ENCODE measurements at places on chromosomes 4 and X. TPM values are rescaled to one million over a fixed set of nuclear protein-coding genes. Genes with fewer than 3 reads are reported as not detected.

CSAG2 gene
- total RNA-seq: not detected

- ATAC-seq: no peak
These were observed 53.9 kb upstream of the EPGN start for GRCh38 chr4:74254386-74254785.

MAGEE2 gene
- 0.33 TPM for total RNA-seq

DNA sequence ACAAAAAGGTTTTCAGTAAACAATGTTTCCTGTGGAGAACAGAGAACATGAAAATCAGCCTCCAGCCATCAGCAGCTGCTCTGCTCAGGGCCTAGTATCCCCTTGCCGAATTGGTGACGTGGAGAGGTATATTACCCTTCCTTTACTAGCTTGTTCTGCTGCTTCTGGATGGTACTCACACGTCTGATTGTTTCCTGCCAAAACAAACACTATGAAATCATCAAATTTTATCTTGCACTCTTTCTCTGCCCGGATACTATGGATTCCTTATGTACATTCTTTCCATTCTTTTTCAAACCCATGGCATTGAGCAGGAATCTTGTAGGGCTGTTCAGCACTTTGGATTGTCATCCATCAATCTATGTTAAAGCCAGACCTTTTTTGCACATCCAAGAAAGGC lies 18.8 kb upstream of the METAP1 start:
- ATAC-seq: no peak

DNA sequence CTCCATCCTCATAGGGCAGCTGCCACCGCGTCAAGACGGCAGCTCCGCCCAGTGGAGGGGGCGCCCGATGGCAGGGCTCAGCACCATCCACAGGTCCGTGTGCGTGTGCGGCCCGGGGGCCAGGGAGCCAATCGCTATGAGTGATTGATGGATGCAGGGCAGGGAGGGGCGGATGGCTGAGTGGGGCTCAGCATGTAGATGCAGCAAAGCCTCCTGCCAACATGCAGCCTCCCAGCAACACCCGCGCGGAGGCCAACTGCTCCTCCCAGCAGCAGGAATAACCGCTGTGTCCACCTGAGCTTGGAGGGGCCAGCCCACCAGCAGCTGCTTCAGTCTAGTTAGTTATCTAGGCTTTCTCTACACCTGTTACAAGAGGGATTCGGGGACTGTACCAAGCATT lies 77.4 kb downstream of the MTMR1 start:
- no peak for ATAC-seq

SERTM2 gene
- 0.59 TPM for total RNA-seq

DNA sequence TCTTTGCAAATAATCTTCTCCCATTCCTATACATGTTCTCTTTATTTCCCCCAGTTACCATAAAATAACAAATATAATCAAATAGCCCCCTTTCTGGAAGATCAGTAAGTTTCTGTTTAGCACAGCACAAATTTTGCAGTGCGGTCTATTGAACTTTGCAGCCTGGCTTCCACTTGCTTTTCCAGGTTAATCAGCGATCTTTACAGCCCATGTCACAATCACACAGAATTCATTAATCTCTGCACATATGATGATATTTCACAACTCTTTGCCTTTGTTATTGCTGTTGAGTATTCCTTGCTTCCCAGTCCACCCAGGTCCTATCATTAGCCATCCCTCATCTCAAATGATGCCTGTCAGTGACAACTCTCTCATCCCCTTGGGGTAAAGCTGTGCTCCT lies 2358.0 kb downstream of the PCDH7 start:
- no peak for ATAC-seq

PSAPL1 gene
- total RNA-seq: 0.41 TPM

IL2RG gene
- 0.38 TPM for total RNA-seq

DNA sequence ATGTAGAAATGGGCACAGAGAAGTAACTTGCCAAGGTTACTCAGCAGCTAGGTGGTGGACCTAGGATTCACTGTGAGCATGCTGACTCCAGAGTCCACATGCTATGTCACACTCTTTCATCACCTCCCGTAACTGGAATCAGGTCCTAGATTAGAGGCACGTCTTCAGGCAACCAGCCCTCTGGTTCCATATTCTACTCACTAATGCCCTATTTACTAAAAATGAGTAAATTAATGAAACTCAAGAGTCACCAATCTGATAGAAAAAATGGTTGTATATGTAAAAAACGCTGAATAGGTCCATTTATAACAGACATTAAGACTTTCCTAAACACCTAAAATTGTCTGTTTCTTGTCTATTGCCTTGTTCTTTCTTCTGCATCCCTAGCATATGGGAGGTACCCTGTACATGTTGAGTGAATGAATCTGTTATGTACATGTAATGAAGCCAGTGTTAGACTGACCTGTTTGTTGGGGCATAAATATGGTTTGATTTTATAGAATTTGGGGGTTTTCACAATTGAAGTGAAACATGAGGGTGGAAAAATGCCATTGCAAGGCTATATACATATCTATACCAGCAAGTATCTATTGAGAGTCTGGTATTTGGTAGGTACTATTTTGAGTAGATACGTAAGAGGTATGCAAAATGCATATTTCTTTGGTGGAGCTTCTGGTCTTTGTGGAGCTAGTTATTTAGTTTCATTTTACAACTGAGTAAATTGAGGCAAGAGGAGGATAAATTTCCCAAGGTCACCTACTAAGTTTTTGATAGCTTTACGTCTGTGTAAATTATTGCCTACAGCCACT lies 7.5 kb upstream of the RUFY3 start:
- ATAC-seq: peak; percentile 89

DNA sequence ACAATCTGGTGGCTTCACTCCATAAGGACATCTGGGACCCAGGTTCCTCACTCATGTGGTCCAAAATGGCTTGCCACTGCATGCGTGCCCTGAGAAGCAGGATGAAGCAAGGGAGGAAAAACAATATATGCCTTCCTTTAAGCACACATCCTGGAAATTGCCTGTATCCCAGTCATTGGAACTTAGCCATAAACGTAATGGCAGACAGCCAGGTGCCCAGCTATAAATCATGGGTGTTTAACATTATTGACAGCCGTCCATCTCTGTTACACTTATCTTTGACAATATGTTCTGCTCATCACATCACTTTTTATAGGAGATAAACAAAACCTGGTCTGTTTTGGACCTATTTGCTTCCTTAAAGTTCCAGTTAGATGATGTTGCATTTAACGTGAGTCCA lies 181.0 kb downstream of the AASDH start:
- ATAC-seq: no peak

DNA sequence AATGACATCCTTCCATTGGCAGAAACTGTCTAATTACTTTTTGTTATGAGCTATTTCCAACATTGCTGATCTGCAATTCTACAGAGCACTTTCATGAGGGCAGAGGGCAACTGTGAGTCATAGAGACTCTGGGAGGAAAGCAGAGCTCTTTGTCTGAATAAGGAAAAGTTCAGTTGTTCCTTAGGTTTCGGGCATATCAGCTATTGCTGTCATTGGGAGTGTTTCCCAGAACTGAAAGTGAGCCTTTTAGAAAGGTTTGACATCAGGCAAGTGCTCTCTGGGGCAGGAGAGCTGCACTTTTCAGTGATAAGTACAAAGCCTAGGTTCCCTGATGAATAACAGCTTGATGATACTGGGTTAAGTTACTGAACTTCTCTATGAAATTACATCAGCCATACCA lies 119.2 kb upstream of the EDNRA start:
- peak; percentile 94 for ATAC-seq

DNA sequence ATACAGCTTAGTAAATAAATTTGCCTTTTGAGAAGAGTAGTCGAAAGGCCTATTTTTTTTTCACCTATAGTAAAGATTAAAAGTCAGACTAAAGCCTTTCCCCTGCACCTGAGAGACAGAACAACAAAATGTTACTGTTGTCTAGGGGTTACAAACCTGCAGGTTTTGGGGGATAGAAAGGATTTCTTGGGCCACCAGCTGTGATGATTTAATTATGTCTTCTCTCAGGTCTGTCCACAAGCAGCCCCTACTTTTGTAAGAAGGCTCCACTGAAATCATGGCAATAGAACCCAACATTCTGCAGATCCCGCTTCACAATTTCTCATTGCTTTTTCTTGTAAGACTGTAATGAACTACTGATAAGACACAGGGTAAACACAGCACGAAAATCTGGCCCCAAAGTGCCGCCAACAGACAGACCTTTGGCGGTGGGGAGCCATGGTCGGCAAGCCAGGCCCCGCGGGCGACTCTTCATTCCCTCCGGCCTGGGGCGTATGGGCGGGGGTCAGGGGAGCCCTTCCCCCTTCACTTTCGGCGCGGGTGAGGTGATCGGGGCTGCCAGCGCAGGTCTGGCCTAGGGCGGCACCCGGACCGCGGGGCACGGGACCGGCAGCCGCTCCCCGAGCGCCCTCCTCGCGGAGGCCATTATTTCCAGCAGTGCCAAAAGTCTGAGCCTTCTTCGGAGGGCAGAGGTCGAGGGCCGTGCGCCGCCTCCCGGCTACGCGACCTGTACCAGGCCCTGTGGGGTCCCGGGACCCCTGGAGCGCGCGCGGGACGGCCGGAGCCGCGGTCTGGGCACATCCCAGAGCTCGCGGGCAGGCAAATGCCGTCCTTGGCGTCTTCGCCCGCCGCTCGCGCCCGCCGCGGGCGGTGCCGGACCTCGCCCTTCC lies 812 bp upstream of the KDM6A start:
- ATAC-seq: peak; percentile 49
